Osteoblast (primary cell): ENCODE measurements at places on chromosomes 7 and 10. TPM values are rescaled to one million over a fixed set of nuclear protein-coding genes. Genes with fewer than 3 reads are reported as not detected.

The PRSS37 gene
- not detected in 2 replicates for total RNA-seq

The MYPN gene
- 1.5 and 1.8 TPM in 2 replicates for total RNA-seq

The NMT2 gene
- total RNA-seq, result 43.8 and 61.0 TPM in 2 replicates

- DNase-seq, result no peak
- no peaks in the 10 kb centered on the region for H3K4me1 ChIP-seq
- H3K4me3 ChIP-seq, result no peak overlapping the region
- peaks cover 12% of the 10 kb centered on the region for H3K36me3 ChIP-seq
- no peaks in the 10 kb centered on the region for H3K27me3 ChIP-seq
Measured at GRCh38 chr10:89745903-89746302, 44.5 kb downstream of the KIF20B start.

DNA sequence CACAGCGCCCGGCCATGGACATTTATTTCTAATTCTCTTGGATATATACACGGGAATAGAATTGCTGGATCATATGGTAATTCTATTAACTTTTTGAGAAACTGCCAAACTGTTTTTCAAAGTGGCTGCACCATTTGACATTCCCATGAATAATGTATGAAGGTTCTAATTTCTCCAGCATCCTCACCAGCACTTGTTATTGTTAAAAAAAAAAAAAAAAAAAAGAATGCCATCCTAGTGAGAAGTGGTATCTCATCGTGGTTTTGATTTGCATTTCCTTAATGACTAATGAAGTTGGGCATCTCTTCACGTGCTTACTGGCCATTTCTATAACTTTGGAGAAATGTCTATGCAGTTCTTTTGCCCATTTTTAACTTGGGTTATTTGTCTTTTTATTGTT lies 13.5 kb downstream of the CNNM2 start:
- no peaks in the 10 kb centered on the region for H3K4me1 ChIP-seq
- H3K4me3 ChIP-seq, result no peak overlapping the region
- H3K27ac ChIP-seq, result no peak overlapping the region
- H3K36me3 ChIP-seq, result no peaks in the 10 kb centered on the region
- DNase-seq, result no peak

DNA sequence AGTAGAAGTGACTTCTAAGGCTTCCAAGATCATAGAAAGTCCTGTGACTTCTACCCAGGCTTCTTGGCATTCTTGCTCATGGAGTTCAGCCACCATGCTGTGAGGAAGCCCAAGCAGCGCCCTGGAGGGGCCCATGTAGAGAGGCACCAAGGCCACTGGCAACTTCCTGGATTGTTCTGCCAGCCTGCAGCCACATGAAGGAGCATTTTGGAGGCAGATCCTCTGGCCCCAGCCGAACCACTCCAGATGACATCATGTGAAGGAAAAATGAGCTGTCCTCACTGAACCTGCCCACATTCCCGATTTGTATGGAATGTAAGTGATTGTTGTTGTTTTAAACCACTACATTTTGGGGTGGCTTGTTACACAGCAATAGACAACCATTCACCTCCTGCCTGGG lies 51.5 kb upstream of the MNX1 start:
- no peak overlapping the region for H3K4me3 ChIP-seq
- DNase-seq, result no peak
- no peaks in the 10 kb centered on the region for H3K4me1 ChIP-seq
- H3K27me3 ChIP-seq, result peaks cover 3% of the 10 kb centered on the region

GRCh38 chr10:101256387-101256786 lies 27.1 kb upstream of the LBX1 start:
- no peak overlapping the region for H3K27ac ChIP-seq
- H3K27me3 ChIP-seq, result peaks cover 25% of the 10 kb centered on the region
- no peaks in the 10 kb centered on the region for H3K4me1 ChIP-seq
- no peaks in the 10 kb centered on the region for H3K36me3 ChIP-seq
- no peak overlapping the region for H3K4me3 ChIP-seq
- DNase-seq, result peak; percentile 61
